ENCODE measurements at places on chromosomes 7 and 10. TPM values are rescaled to one million over a fixed set of nuclear protein-coding genes. Genes with fewer than 3 reads are reported as not detected.

DNA sequence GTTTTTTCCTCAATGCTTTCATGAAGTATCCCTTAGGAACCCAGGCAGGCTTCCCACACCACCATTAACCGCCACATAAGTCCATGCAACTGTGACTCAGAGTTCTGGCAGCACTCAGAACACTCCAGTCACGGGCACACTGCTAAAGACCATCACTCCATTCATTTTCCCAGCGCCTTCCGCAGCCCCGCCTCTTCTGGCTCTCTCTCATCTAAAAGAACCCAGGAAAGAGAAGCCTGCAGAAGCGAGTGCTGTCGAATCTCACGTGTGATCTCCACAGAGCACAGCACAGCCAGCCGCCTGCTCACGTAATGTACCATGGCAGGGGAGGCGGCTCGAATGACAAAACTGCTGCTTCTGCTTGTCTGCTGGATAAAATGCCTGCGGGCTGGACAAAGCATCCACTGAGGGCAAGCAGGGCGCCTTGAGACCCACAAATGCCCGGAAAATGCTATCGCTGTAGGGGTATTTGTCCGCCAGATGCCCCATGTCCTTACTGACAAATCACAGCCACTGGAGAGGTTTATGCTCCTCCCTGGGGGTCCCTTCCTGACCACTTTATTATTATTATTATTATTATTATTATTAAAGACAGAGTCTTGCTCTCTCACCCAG, 1.8 kb downstream of the PSMG3 start:
- no peak for DNase-seq

- DNase-seq, result no peak
Observed at GRCh38 chr10:121098211-121098610, 247.0 kb downstream of the WDR11 start.

DNA sequence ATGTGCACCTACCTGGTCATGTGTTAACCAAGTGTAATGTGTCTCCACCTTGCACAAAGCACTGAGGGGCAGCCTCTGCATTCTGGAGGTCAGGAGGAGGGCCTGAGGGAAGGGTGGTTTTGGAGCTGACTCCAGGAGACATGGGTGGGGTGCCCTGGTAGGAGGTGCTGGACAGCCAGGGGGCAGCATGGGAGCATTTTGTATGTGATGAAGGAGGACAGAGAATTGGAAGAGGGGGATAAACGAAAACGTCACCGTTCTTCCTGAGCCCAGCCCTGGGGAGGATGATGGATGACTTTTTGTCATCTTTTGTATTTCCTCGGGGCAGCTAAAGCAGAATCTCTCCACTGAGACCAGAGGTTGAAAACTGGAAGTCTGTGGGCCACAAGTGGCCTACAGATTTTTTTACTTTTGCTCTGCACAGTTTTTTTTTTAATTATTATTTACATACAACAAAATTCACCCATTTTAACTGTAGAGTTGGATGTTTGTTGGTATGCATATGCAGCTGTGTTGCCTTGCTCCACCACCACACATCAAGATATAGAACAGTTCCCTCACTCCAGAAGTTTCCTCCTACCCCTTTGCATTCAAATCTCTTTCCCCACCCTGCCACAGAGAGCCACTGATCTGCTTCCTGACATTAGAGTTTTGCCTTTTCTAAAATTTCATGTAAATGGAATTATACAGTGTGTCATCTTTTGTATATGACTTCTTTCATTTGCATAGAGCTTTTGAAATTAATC, 242.5 kb downstream of the VTI1A start:
- no peak for DNase-seq

DNA sequence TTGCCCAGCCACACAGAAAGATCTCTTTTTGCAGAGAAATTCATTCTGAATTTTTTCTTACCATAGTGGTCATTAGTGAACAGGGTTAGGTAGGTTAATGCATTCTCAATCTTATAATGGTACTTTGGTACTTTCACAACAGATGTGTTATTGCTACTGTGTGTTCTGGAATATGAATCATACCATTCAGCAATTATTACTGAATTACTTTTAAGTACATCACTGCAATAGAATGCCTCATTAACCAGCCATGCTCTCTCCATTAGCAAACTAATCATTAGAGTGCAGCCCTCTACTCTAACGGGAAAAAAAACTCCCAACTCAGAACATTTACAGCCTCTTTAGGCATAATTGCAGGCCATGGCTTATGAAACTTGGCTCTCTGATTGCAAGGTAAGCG, 102.1 kb downstream of the DOCK4 start:
- DNase-seq, result no peak

Gene CCAR1
- total RNA-seq, result 101 TPM

GRCh38 chr7:116547347-116547746, 22.5 kb downstream of the CAV1 start:
- no peak for DNase-seq

DNA sequence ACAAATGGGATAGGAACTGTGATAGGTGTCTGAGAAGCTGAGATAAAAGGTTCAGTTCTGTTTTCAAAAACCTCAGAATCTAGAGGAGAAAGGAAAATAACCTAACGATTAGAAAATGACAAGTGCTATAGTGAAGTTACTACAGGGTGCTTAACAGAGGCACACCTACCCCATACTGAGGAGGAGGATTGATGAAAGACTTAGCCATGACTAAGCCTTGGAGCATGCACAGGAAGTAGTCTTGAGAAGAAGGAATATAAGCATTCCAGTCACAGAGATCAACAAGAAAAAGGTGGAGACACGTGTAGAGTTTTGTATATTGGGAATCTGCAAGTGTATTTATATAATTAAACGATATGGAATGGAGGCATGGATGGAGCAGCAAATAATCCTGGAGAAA, 1225.5 kb upstream of the CELF2 start:
- no peak for DNase-seq

Gene TSPAN15
- 0.55 TPM for total RNA-seq

GRCh38 chr7:140689199-140690152, 7.0 kb upstream of the NDUFB2 start:
- DNase-seq, result no peak

DNA sequence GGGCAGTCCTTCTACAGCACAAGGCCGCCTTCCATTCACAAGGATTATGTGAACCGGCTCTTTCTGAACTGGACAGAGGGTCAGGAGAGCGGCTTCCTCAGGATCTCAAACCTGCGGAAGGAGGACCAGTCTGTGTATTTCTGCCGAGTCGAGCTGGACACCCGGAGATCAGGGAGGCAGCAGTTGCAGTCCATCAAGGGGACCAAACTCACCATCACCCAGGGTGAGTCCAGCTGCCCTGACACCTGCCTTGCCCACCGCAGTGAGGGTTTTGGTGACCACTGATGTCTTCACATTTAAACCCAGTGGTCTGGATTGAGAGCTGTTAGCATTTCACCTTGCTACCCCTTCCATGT, 918 bp downstream of the PILRB start:
- no peak for DNase-seq

- no peak for DNase-seq
Observed at GRCh38 chr7:110909117-110909516, 181.8 kb upstream of the LRRN3 start.

- peak; percentile 54 for DNase-seq
Observed at GRCh38 chr7:1288390-1288995, 55.8 kb downstream of the UNCX start.

DNA sequence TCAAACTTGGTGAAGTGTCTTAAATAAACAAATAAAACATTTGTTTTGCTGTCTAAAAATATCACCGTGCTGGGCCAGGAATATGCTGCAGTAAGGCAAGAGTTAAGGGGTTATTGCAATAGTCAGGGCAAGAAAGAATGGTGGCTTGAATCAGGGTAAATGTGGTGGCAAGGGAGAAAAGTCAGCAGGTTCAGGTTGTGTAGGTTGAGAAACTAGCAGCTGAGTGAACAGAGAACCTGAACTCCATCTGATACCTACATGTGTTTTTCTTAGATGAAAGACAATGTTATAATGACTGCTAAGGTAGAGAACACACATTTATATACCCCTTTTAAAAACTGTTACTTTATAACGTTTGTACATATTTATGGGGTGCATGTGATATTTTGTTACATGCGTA, 28.7 kb downstream of the OTUD1 start:
- no peak for DNase-seq

- no peak for DNase-seq
Observed at GRCh38 chr10:42549851-42550250, 88.5 kb downstream of the ZNF33B start.

- no peak for DNase-seq
Observed at GRCh38 chr7:29154076-29154475, 7.7 kb upstream of the CPVL start.

GRCh38 chr7:93551063-93551895, 23.2 kb downstream of the CALCR start:
- peak; percentile 11 for DNase-seq

Gene NCOA4
- 90.1 TPM for total RNA-seq

DNA sequence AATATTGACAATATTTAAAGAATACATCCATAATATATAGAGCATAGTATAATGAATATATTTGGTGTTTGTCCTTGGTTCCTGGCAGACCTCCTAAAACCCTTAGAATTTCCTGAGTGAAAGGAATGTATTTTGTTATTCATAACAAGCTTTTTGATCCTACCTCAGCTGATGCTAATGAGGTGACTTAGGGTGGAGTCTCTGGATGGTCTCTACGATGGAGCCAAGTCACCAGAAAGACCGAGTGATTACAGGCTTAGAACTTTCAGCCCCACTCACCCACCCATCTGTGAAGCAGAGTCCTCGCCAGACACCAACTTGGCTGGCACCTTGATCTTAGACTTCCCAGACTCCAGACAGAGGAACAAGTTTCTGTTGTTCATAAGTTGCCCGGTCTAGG, 35.9 kb downstream of the UPF2 start:
- DNase-seq, result no peak

- no peak for DNase-seq
Observed at GRCh38 chr10:4176500-4177281, 391.7 kb upstream of the KLF6 start.

DNA sequence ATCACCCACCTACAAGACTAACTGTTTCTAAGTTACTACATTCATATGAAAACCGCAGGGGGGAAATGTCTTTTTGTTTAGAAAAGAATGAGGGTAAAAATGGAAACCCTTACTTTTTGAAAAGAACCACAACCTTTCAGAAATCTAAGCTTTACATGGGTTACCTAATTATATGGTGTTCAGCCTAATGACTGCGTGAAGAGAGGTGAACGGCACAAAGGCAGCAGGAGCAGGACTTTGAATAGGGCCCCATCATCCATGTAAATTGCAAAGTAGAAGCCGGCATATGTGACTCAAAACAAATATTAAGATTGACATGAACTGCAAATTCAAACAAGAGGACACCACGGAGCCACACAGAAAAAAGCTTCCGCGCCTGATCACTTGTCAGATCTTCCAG, 25.1 kb downstream of the NEBL start:
- no peak for DNase-seq

DNA sequence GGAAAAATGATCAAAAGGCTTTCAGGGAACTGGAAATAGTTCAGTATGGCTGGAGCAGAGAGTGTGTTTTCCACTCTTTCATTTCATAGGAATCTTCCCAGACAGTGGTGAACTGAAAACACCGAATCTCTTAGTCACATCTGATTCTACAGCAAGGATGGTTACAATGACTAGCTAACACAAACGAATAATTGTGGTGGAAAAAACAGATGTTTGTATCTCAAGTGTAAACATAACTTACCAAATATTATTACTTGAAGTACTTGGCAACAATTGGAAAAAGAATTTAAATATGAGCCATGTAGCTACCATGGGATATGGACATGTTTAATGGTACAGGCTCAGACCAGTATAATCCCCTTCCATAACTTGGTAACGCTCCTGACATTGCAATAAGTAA, 21.1 kb upstream of the BPGM start:
- DNase-seq, result no peak

- no peak for DNase-seq
Observed at GRCh38 chr10:103423748-103424147, 27.3 kb downstream of the PDCD11 start.

DNA sequence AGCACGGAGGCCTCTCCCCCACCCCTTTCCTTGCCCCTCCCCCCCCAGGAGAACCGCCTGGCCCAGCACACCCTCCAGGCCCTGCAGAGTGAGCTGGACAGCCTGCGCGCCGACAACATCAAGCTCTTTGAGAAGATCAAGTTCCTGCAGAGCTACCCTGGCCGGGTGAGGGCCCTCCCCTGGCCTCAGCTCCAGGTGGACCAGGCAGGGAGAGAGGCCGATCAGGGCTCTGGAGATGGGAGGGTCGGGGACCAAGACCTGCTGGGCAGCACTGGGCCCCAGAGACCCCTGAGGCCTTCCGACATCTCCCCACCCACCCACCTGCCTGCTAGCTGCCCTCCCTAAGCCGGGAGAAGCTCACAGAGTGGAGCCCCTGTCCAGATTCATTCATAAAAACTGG, 8.8 kb upstream of the SH2B2 start:
- no peak for DNase-seq

- DNase-seq, result no peak
Observed at GRCh38 chr7:70645876-70646351, 486.0 kb upstream of the GALNT17 start.

Gene GIMAP6
- total RNA-seq, result 216 TPM

- no peak for DNase-seq
Observed at GRCh38 chr7:25779002-25779546, 372.9 kb upstream of the NFE2L3 start.

Gene CAV1
- not detected for total RNA-seq

GRCh38 chr7:136353287-136353686, 376.1 kb upstream of the MTPN start:
- DNase-seq, result no peak

- no peak for DNase-seq
Observed at GRCh38 chr10:1157615-1157933, 101.4 kb downstream of the WDR37 start.

- DNase-seq, result no peak
Observed at GRCh38 chr10:45354261-45354660, 19.8 kb upstream of the ALOX5 start.

GRCh38 chr7:20417260-20417659, 86.6 kb downstream of the ITGB8 start:
- DNase-seq, result no peak

Gene TDRD1
- total RNA-seq, result 0.11 TPM

DNA sequence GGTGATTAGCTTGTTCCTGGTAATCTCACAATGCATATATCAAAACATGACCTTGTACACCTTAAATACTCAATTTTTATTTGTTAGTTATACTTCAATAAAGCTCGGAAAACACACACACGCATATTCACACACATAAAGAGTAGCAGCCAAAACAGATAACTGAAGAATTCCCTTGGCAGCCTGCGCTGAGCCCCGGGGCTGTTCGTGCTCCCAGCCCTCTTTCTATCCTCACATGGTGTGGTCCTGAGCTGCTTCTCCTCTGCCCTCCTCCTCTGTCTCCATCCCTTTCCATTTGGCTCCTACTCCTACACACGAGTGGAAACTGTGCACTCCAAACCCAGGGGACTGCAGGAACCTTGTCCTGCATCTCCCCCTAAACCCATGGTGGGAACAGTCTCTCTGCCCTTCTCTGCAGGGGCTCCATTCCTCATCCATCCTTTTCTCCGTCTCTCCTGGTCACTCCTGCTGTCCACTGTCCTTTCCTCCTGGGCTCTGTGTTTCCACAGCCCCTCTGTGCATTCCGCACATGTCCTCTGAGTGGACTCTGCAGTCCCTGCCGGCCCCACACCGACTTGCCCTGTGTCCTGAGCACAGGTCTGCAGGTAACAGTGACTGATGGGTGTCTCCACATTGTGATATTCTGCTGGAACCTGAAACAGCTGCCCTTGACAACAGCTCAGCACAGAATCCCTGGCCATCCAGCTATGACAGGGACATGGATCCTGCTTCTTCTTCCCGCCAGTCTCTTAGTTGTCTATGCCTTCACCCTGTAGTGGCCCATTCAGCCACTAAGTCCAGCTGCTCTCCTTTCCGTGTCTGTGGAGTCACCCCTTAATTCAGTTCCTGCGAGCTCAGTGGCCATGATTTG, 216.8 kb upstream of the ZNF32 start:
- no peak for DNase-seq

- no peak for DNase-seq
Observed at GRCh38 chr7:77747718-77748117, 50.5 kb downstream of the TMEM60 start.

Data from naive thymus-derived CD8-positive, alpha-beta T cell (primary cell).